ENCODE measurements at places on chromosomes 6 and 20.

- H3K4me1 ChIP-seq: peaks cover 17% of the 10 kb centered on the region
- DNase-seq: no peak
- H3K4me3 ChIP-seq: peak overlapping the region; percentile 19
- H3K27me3 ChIP-seq: peaks cover 2% of the 10 kb centered on the region
Observed at GRCh38 chr6:134539865-134540323, 222.0 kb upstream of the SGK1 start.

GRCh38 chr6:209432-210103 lies 82.7 kb upstream of the DUSP22 start:
- H3K4me1 ChIP-seq: peaks cover 6% of the 10 kb centered on the region
- H3K36me3 ChIP-seq: no peaks in the 10 kb centered on the region
- no peak overlapping the region for H3K27ac ChIP-seq
- H3K4me3 ChIP-seq: peak overlapping the region; percentile 58
- DNase-seq: no peak
- no peaks in the 10 kb centered on the region for H3K27me3 ChIP-seq

DNA sequence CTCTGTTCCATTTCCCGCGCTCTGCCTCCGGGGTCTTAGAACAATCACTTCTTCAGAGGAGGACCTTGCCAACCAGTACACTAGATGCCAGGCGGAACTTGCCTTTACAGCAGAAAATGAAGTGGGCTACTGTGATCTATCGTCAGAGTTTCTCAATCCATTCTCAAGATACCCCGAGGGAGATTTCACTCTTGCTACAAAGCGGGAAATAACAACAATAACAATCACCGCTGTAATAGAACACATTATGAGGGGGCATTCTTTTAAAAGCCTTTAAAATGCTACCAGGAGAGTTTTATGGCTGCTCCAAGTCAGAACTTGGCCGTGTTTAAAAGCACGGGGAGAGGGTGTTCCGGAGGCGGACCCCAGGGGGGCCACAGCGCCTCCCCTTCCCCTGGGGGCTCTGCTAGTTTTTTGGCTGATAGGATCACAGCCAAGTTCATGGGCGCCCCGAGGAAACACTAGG lies 617.0 kb upstream of the AGPAT4 start:
- no peak overlapping the region for H3K27ac ChIP-seq
- no peaks in the 10 kb centered on the region for H3K4me1 ChIP-seq
- H3K36me3 ChIP-seq: no peaks in the 10 kb centered on the region
- no peak for DNase-seq

- DNase-seq: no peak
- H3K4me3 ChIP-seq: no peak overlapping the region
Observed at GRCh38 chr20:43937591-43937990, 22.9 kb downstream of the TOX2 start.

DNA sequence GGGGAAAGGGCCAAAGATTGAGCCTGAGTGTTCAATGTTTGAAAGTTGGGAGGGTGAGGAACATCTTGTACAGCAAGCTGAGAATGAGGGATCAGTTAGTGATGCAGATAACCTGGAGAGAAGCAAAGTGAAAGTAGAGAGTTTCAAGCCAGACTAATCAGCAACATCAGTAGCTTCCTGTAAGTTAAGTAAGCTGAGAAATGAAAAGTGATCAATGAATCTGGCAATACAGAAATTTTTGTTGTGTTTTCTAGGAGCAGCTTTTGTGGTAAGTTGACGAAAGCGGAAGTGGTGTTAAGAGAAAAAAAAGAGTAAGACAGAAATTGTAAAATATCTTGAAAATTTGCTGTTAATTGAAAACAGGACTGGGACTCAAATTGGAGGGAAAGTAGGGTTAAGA lies 855.5 kb upstream of the MAP3K7 start:
- H3K27ac ChIP-seq: no peak overlapping the region
- no peaks in the 10 kb centered on the region for H3K27me3 ChIP-seq
- H3K4me3 ChIP-seq: no peak overlapping the region
- H3K4me1 ChIP-seq: no peaks in the 10 kb centered on the region
- no peak for DNase-seq

- no peaks in the 10 kb centered on the region for H3K27me3 ChIP-seq
- no peak for DNase-seq
- H3K27ac ChIP-seq: no peak overlapping the region
- no peak overlapping the region for H3K4me3 ChIP-seq
- H3K4me1 ChIP-seq: no peaks in the 10 kb centered on the region
- no peaks in the 10 kb centered on the region for H3K36me3 ChIP-seq
Observed at GRCh38 chr6:3102875-3103274, 15.6 kb upstream of the BPHL start.

GRCh38 chr6:41733707-41734665 lies 1.4 kb downstream of the TFEB start:
- H3K4me1 ChIP-seq: peaks cover 12% of the 10 kb centered on the region
- H3K27me3 ChIP-seq: no peaks in the 10 kb centered on the region

DNA sequence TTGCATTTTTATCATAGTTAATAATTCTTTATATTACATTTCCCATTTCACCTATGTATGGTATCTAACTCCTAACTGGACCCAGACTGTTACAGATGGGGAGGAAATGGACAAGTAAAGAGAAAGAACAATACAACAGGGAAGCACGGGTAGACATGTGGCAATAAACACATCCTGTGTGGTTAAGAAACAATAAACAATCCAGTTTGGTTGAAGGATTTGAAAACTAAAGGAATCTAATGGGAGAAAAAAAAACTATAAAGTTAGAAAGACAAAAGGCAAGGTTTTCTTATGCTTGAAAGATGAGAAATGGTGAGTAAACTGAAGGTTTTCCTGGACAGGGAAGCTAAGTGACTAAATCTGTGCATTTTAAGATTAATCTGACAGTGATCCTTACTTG lies 34.9 kb upstream of the ALDH8A1 start:
- H3K27ac ChIP-seq: no peak overlapping the region
- peaks cover 14% of the 10 kb centered on the region for H3K4me1 ChIP-seq
- H3K36me3 ChIP-seq: peaks cover 22% of the 10 kb centered on the region
- no peak for DNase-seq
- no peaks in the 10 kb centered on the region for H3K27me3 ChIP-seq
- no peak overlapping the region for H3K4me3 ChIP-seq

- no peaks in the 10 kb centered on the region for H3K27me3 ChIP-seq
- H3K4me3 ChIP-seq: no peak overlapping the region
- peak; percentile 55 for DNase-seq
- H3K36me3 ChIP-seq: peaks cover 5% of the 10 kb centered on the region
- peaks cover 31% of the 10 kb centered on the region for H3K4me1 ChIP-seq
- H3K27ac ChIP-seq: no peak overlapping the region
Observed at GRCh38 chr6:130697995-130698535, 129.1 kb upstream of the SMLR1 start.

DNA sequence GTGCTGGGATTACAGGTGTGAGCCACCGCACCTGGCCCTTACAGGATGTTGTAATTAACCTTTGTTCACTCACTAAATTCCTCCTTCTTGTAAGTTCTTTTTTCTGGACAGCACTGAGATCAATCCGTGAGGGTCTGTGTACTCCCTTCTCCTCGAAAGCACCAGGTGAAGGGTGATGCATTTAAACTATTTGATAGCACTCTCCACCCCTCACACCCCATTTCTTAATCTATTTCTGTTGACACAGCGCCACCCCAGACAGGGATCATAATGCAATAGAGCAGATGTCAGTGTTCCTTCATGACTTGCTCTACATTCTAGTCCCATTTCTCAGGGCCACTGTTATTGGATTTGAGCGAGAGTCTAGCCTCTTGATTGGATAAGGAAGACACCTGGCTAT lies 46.3 kb downstream of the PPP1R14C start:
- H3K4me1 ChIP-seq: peaks cover 1% of the 10 kb centered on the region
- H3K36me3 ChIP-seq: no peaks in the 10 kb centered on the region
- no peak for DNase-seq
- peaks cover 8% of the 10 kb centered on the region for H3K27me3 ChIP-seq
- H3K27ac ChIP-seq: no peak overlapping the region
- no peak overlapping the region for H3K4me3 ChIP-seq

GRCh38 chr20:21365771-21366170 lies 31.6 kb downstream of the NKX2-4 start:
- H3K4me3 ChIP-seq: no peak overlapping the region
- peaks cover 83% of the 10 kb centered on the region for H3K36me3 ChIP-seq
- no peak for DNase-seq
- no peak overlapping the region for H3K27ac ChIP-seq

DNA sequence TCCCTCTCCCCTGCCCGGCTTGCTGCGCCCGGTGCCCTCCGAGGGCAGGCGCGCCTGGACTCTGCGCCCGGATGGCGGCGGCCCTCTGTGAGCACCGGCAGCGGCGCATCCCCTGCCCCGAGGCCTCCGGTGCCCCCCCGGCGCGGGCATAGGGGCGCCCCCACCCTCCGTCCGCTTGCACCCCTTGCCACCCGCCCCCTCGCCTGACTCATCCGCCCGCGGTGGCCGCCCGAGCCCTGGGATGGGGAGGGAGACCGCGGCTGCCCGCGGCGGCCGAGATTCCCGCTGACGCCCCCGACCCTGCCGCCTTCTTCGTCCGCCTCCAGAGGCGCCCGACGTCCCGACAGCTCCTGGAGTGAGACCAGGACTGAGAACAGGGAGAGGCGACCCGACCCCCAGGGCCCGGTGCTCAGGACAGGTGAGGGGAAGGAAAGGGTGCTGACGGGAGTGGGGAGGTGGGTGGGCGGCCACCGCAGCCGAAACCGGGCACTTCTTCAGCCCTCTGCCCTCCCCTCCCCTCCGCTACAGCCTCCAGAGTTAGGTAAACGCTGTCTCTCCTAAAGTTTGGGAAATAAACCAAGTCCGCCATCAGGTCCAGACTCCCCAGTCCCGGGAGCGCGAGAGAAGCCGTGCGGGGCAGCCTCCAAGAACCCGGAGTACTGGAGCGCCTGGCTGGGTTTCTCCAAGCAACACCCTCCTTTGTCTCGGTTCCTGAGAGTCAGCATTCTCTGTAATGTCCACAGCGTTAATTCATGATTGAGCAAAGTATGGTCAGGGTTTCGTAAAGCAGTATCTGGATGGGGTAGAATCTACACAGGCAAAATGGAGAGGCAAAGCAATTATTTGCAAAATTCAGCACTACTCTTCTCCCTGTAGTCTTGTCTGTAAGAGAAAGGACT lies 539 bp downstream of the TMEM200A start:
- peak overlapping the region; percentile 72 for H3K4me3 ChIP-seq
- peaks cover 16% of the 10 kb centered on the region for H3K4me1 ChIP-seq
- H3K36me3 ChIP-seq: no peaks in the 10 kb centered on the region
- H3K27me3 ChIP-seq: peaks cover 21% of the 10 kb centered on the region

- DNase-seq: no peak
- no peaks in the 10 kb centered on the region for H3K36me3 ChIP-seq
- H3K4me1 ChIP-seq: no peaks in the 10 kb centered on the region
- no peaks in the 10 kb centered on the region for H3K27me3 ChIP-seq
Observed at GRCh38 chr20:24698706-24699206, 229.3 kb downstream of the SYNDIG1 start.

DNA sequence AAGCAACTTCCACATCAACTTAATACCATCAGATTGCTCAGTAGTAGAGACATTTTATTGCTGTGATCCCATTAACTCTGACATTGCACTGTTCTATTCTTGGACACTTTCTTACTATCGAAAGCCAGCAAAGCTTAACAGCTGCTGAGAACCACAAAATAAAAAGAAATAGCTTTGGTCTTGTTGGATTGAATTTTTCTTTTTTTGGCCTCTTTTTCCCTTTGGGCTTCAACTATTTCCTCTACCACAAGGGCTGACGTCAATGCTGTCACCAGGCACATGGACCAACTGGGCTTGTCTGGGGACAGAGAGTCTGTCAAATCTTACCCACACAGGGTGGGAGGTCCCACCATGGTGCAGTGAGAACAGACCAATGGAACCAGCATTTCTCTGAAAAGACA lies 63.4 kb upstream of the ENPP5 start:
- peaks cover 8% of the 10 kb centered on the region for H3K27me3 ChIP-seq
- no peaks in the 10 kb centered on the region for H3K4me1 ChIP-seq
- no peaks in the 10 kb centered on the region for H3K36me3 ChIP-seq

- H3K27ac ChIP-seq: peak within 1 kb of the TSS; percentile 95
- H3K4me1 ChIP-seq: peaks cover 30% of the 10 kb centered on the region
- peaks cover 2% of the 10 kb centered on the region for H3K27me3 ChIP-seq
- peak; percentile 95 for DNase-seq
- peak within 1 kb of the TSS; percentile 95 for H3K4me3 ChIP-seq
Observed at GRCh38 chr20:63216041-63216848, at the start of gene YTHDF1. Gene YTHDF1 (minus strand): TSS chr20:63216131. CDS start chr20:63215892, 239 bp downstream.

- no peak for DNase-seq
- peaks cover 5% of the 10 kb centered on the region for H3K27me3 ChIP-seq
- peaks cover 5% of the 10 kb centered on the region for H3K4me1 ChIP-seq
- H3K36me3 ChIP-seq: no peaks in the 10 kb centered on the region
Observed at GRCh38 chr6:143674483-143675381, 3.0 kb upstream of the PHACTR2 start.

DNA sequence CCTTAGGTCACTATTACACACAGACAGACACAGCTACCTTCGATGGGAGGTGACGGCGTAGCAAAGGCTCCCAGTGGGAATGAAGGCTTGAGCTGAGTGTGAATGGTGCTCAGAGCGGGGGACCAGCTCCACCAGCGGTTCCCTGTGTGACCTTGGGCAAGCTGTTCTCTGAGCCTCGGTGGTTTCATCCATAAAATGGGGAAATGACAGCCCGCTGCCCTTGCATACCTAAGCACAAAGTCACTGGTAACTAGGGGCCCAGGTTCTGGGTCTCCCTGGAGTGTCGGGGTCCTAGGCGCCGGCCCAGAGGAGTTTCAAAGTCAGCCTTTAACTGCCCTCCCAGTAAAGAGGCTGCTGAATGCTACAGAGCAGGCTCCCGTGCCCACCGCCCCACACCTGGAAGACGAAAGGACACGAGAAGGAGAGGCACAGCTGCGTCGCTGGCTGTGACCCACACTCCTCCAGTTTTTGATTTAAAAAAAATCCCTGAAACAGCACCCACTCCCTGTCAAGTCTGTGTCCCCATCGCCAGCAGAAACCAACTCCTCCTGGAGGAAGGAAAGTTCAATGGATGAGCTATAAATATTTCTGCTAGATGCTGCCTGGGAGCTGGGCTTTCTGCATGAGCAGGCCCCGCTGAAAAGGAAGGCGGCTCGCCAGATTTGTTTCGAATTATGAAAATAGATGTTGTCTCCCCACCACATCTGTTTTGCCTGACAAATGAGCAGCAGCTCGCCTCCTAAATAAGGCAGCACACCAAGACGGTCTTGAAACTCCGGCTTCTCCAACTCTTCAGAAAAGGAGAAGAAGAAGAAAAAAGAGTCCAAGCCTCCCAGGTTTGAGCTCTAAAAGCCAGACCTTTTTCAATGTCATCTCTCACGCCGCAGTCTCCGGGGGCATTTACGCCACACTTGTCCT lies 27.4 kb downstream of the PMEPA1 start:
- no peak for DNase-seq
- H3K4me3 ChIP-seq: peak overlapping the region; percentile 72
- H3K27ac ChIP-seq: no peak overlapping the region
- peaks cover 19% of the 10 kb centered on the region for H3K4me1 ChIP-seq
- no peaks in the 10 kb centered on the region for H3K36me3 ChIP-seq
- H3K27me3 ChIP-seq: no peaks in the 10 kb centered on the region

GRCh38 chr6:28597217-28597835 lies 71.6 kb downstream of the GPX5 start:
- DNase-seq: no peak
- peak overlapping the region; percentile 16 for H3K4me3 ChIP-seq
- H3K4me1 ChIP-seq: peaks cover 1% of the 10 kb centered on the region
- no peak overlapping the region for H3K27ac ChIP-seq
- peaks cover 82% of the 10 kb centered on the region for H3K27me3 ChIP-seq

GRCh38 chr6:36701401-36701991 lies 3.9 kb downstream of the RAB44 start:
- H3K27me3 ChIP-seq: no peaks in the 10 kb centered on the region
- no peak overlapping the region for H3K27ac ChIP-seq
- no peak for DNase-seq

- DNase-seq: no peak
- H3K4me1 ChIP-seq: no peaks in the 10 kb centered on the region
- H3K36me3 ChIP-seq: no peaks in the 10 kb centered on the region
- peaks cover 3% of the 10 kb centered on the region for H3K27me3 ChIP-seq
- no peak overlapping the region for H3K27ac ChIP-seq
Observed at GRCh38 chr6:167668019-167668753, 158.5 kb upstream of the AFDN start.

Data from naive thymus-derived CD8-positive, alpha-beta T cell (primary cell).